ENCODE measurements at places on chromosomes 7 and 10.

DNA sequence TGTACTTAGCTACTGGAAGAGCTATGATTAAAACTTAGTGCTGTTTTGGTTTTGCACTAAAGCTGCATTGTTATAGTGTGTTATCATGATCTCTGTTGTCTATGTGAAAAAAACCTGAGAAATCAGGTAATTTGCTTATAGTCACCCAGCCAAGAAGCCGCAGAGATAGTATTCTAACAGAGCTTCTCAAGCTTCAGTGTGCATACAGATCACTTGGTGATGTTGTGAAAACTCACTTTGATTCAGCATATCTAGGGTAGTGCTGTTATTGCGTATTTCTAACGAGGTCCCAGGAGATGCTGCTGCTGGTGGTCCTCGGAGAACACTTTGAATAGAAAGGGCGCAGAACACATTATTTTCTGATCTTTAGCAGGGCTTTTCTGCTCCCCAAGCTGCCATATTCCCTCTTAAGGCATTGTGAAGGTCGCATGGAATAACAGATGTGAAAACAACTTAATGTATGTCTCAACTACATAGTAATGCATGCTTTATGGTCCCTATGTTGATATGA lies 68.4 kb upstream of the PDCD4 start:
- DNase-seq, result no peak

- DNase-seq, result no peak
Measured at GRCh38 chr7:11548532-11548931, 283.5 kb downstream of the THSD7A start.

- peak; percentile 74 for DNase-seq
Measured at GRCh38 chr7:74627661-74628411, 29.7 kb upstream of the GTF2I start.

DNA sequence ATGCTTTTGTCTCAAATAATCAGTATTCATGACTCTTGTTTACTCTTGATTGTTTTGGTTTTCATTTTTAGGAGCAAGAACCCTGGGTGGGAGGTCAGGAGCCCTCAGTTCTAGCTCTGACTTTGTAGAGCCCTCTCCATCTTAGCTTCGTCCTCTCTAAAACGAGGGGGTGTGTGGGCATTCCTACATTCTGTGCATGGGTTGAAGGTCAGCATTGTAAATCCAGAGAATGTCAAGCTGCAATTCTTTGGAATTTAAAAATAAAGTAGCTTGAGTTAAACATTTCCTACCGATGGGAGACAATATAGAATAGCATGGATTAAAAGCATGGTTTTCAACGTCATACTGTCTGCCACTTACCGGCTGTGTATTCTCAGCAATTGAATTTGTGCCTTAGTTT lies 128.3 kb downstream of the PRPF18 start:
- no peak for DNase-seq

GRCh38 chr10:11205030-11205772 lies 187.5 kb downstream of the CELF2 start:
- DNase-seq, result no peak

- DNase-seq, result no peak
Measured at GRCh38 chr7:111113263-111114017, 22.5 kb downstream of the LRRN3 start.
